ENCODE measurements at places on chromosomes 1 and 21.

DNA sequence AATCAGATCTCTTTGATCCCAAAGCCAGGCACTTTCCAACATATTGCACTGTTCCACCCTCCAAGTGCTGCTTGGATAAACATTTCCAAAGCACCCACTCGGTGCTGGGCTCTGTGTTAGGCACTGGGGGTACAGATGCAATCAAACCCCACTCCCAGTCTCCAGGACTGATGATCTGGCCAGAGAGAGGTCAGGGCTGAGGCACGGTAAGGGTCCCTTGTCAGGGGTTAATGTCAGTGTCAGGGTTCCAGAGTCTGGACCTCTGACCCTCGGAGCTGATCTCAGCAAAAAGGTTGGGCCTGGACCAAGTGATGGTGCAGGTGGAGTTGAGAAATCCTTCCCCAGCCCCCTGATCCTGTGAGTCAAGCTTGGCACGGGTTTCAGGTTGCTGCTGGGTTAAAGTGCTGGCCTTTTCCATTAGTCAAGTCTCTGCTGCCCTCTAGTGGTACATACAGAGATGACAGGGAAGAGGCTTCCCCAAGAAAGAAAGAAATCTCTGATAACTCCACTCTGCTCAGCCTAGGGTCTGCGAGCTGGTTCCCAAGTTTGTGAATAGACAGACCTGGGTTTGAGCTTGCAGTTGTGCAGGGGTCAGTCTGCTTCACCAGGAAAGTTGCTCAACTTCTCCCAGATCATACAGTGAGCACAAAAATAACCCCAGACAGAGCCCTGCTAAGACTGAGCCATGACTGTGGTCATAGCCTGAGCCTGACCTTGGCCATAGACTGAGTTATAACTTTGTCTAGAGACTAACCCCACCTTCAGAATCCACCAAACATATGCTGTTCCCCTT lies 74.6 kb downstream of the DMRTA2 start:
- DNase-seq, result peak; percentile 74

DNA sequence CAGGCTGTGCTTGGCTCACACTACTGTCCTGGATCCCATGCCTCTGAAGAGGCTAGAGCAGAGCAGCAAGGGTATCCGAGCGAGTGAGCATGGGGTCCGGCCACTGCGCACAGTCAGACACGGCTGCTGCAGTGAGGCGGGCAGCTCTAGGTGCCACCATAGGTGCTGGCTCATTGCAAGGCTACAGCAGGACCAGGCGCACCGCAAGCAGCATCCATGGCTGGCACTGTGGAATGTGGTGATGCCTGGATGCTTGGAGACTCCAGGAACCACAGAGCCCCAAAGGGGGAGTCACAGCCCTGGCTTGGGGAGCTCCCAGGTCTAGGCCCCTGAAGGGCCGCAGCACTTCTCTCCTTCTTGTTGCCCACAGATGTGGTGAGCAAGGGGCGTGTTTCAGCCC lies 47.2 kb downstream of the ATP6V1G3 start:
- DNase-seq, result no peak

GRCh38 chr1:211335522-211336157 lies 9.0 kb downstream of the TRAF5 start:
- no peak for DNase-seq

DNA sequence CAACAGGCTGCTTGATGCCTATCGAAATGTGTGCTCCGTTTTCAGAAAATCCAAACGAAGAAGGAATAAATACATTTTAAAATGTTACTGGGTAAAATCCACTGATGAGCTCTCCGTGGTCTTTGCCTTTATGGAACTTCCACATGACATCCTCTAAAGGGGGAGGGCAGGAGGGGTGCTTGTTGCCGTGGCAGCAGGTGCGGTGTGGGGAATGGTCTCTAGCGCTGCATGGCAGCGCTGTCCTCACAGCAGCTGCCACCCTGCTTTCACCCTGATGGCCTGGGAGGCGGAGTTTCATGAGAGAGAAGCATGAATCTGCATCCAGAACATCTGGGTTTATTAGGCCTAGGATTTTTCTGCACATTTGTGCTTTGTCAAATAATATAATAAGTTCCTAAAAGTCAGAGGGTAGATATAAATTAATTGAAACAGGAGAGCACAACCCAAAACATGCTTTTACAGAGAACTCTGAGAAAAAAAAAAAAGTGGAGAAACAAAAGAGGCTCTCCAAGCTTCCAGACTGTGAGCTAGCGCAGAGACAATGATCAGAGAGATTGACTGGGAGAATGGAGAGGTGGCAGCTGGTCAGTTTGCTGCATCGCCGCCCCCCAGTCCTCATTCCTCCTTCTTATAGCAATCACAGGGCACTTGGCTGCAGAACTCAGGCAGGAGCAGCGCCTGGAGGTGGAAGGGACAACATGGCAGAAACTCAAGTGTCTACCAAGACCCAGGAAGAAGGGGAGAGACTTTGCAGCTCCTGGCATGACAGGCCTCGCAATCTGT lies 228.6 kb downstream of the DSCAM start:
- no peak for DNase-seq

DNA sequence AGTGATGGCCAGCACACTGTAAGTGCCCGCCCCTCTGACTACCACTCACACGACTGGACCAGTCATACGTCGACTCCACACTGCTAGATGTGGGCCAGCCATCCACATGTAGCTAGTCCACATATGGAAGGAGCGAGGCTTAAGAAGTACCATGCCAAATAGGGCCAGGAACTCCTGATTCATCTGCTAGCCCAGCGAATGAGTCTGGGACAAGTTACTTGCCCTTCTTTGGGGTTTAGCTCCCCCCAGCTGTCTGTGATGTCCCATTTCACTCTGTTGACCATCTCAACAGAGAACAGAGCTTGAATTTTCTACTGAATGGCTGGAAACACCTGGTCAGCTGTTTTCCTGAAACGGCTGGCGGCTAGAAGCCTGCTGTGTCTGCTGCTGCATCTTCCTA lies 5.8 kb downstream of the CSRP1 start:
- DNase-seq, result no peak

- no peak for DNase-seq
Measured at GRCh38 chr1:212189352-212189738, 95.9 kb upstream of the PPP2R5A start.

GRCh38 chr1:1535201-1536018 lies 5.0 kb downstream of the TMEM240 start:
- DNase-seq, result no peak

DNA sequence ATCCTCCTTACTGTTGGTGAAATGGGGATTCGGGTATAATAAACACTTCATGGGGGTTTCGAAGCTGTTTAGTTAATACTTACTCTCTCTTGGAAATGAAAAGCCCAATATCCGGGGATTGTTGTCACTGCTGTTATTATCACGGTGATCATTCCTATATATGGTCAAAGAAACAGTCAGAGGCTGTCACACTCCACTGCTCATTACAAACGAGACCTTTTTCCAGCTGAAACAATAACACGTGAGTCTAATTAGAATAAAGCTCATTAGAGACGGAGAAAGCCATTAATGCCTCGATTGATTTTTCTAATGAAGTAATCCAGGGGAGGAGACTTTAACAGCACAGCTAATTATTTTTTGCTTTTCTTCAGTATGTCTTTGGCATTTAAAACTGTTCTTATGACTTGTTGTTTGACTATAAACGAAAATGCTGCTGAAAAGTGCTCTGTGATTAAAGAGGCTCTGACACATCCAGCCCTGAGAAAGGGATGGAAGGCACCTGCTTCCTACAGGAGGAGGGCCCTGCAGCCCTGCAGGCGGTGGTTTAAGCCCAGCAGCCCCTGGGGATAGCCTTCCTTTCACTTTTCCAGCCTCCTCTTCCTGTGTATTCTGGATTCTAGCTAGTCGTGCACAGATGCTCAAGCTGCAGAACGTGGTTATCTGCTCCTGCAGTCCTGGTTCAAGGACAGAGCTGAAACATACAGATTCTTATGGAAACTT lies 143.6 kb downstream of the EDEM3 start:
- DNase-seq, result no peak

DNA sequence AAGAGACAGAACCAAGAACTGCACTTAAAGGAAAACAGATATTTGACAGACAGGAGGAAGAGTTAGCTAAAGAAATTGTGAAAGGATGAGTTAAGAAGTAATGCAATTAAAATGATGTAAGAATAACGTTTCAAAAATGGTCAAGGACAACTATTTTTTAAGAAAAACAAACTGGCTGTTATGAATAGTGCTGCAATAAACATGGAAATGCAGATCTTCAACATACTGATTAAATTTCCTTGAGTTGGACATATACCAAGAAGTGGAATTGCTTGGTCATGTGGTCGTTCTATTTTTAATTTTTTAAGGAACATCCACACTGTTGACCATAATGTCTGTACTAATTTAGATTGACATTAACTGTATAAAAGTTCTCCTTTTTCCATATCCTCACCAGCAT lies 23.1 kb upstream of the PHTF1 start:
- DNase-seq, result no peak

GRCh38 chr1:1438531-1439381 lies 3.3 kb downstream of the VWA1 start:
- DNase-seq, result no peak

DNA sequence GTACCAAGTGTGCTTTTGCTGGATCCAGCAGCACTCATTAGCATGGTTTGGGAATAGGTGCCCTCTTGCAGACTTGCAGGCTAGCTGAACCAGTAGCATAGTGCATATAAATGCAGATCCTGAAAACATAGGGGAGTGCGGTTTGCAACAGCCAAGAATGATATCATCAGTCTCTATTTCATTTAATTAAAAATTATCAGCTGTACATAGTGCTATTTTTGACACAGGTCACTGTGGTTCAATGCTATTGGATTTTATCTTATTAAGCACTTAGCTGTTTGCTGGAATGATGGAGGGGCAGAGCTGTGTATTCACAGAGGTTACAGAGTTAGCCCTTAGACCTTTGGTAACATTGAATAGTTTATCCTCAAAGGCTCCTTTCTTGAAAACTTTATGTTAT lies 43.6 kb downstream of the CYYR1 start:
- DNase-seq, result no peak
